Stimulated activated naive B cell treated with anti-CD40 and anti-IgM and Interleukin-4, amounts not matched to agents 10 μg/mL and 1 μg/mL and 100 μg/mL, for 72 hours (primary cell): ENCODE measurements at places on chromosomes 11 and 22.

DNA sequence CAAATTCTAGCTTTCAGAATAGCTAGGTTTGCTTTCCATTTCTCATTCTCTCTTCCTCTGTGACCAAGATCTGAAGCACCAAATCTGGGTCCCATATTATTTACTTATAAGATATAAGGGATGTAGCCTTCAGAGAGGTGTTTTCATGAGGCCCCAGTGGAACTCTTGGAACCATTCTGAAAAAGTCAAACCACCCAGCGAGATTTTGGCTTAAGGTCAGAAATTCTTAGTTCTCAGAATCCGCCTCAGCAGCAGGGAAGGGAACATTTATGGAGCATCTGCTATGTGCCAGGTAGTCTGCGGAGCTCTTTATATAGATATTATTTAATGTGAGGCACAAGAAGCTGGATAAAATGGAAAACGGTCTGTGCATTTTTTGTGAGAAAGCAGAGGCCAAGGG is 6.3 kb downstream of the NAV2 start:
- no peak for DNase-seq

GRCh38 chr11:17075506-17075905 is 2.0 kb downstream of the RPS13 start:
- DNase-seq = no peak

GRCh38 chr11:96961931-96962330 is 572.1 kb downstream of the JRKL start:
- DNase-seq = no peak

- no peak for DNase-seq
Observed at GRCh38 chr22:47036936-47037485, 274.6 kb downstream of the TBC1D22A start.

DNA sequence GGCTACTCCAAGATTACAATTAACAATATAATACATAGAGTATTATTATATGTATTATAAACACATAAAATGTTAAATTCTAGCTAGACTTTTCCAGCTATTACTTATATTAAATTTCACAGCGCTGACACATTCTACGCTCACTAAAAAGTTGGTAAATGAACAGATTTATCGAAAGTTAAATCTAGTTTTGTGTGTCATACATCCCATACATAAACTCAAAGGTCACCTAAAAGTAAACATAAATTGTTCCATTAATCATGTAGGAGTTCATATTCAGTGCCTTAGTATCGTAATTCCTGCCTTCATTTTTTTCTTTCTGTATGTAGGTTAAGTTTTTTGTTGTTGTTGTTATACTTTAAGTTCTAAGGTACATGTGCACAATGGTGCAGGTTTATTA is 10.9 kb downstream of the FNBP4 start:
- DNase-seq = no peak

GRCh38 chr11:10762913-10763421 is 11.9 kb downstream of the CTR9 start:
- no peak for DNase-seq
